ENCODE measurements at places on chromosomes 4 and X.

DNA sequence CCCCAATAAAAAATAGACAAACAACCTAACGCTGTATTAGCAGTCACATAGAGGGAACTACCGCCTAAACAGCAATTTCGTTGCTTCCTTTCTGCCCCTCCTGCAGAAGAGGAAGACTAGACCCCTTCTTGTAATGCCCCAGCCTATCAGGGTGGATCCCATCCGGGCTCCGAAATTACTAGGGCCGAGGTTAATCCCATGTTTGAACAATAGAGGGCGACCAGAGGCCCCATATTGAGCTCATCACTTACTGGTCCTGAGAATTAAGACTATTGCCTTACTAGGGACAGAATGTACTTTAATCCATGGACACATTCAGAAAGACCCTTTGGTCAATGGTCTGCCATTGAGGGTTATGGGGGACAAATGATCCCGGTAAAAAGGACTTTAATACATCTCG, 11.8 kb upstream of the ZNF630 start:
- DNase-seq: peak; percentile 53

DNA sequence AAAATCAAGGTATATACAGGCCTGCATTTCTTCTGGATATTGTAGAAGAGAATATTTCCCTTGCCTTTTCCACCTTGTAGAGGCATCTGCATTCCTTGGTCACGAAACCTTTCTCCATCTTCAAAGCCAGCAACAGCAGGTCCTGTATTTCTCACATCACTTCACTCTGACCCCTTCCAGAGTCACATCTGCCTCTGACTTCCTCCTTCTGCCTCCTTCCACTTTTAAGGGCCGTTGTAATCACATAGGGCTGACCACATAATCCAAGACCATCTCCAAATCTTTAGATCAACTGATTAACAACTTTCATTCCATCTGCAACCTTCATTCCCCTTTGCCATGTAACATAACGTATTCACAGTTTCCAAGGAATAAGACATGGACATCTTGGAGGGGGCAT, 38.3 kb upstream of the NDP start:
- no peak for DNase-seq

GRCh38 chrX:125405339-125405738, 85.7 kb downstream of the TEX13C start:
- DNase-seq: no peak

GRCh38 chr4:79979785-79980437, 93.1 kb downstream of the ANTXR2 start:
- no peak for DNase-seq

- peak; percentile 88 for DNase-seq
These were observed 39.4 kb downstream of the ADH7 start for GRCh38 chr4:99395595-99396364.

GRCh38 chr4:14064984-14065383, 437.5 kb upstream of the BOD1L1 start:
- no peak for DNase-seq

GRCh38 chr4:75908555-75908954, 6.3 kb upstream of the PPEF2 start:
- DNase-seq: peak; percentile 1

DNA sequence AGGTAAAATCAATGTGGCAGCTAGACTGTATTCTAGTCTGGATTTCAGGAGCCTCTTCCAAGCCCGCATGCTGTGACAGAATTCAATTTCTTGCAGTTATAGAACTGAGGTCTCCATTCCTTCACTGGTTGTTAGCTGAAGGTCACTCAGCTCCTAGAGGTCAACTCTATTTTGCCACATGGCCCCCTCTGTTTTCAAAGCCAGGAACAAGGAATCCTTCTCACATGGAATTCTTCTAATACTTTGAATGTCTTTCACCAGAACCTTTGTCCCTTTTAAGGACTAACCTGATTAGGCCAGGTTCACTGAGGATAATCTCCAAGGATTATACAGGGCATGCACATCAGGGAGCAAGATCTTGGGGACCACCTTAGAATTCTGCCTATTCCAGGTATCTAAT, 23.4 kb upstream of the MMRN1 start:
- no peak for DNase-seq

GRCh38 chr4:4808086-4808485, 51.4 kb upstream of the MSX1 start:
- DNase-seq: no peak

DNA sequence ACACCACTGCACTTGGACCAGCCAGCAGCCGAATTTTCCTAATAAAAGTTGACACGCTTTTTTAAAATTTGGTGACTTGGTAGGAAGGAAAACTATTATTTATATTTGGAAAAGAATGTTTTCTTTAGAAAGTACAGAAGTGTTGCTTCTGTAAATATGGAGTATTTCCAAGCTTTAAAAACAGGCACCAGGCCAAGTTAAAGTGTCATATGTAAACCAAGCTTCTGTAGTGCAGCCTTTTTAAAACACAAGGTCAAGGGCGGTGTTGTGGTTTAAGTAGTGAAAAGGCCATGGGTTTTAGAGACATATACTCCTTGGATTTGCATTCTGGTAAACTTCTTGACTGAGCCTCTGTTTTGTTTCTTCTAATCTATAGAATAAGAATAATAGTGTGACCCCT, 62.7 kb downstream of the TRIM2 start:
- DNase-seq: peak; percentile 52

DNA sequence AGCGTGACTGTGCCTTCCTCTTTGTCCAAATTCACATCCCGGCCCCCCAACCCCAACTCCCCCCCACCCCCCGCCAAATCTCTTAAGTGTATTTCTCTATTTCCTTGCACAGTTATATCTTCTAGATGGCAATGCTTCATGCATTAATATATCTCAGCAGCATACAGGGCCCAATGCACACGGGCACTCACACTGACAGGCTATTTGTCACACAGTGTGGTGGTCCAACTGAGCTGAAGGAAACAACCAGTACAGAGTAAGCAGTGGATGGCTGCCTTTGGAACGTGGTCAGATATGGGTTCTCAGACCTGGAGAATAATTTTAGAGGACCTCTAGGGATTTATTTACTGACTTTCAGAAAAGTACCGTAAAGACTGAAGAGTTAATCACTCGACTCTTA, 681 bp downstream of the EXOC1 start:
- no peak for DNase-seq

- DNase-seq: no peak
These were observed 8.5 kb upstream of the LHFPL1 start for GRCh38 chrX:112688242-112688641.

GRCh38 chr4:160235285-160235684, 1132.4 kb downstream of the RAPGEF2 start:
- DNase-seq: no peak

GRCh38 chr4:77671051-77671450, 65.4 kb downstream of the CXCL13 start:
- no peak for DNase-seq

GRCh38 chr4:113559947-113560346, 201.6 kb downstream of the CAMK2D start:
- no peak for DNase-seq

DNA sequence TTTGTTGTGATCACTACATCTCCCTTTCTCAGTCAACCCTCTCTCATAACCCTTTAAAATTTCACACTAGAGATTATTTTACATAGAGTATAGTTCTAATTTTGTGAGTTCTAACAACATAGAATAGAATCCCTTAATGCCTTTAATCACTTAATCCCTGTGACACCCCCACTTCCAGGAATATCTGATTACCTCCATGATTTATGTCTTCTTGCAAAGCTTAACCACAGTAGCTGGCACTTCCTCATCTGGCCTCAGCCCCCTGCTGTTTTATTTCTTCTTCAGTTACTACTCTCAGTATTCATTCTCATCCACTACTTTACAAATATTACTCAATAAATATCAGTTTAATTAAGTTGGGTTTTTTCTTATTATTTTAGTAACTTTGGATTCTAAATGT, 340.9 kb downstream of the CENPC start:
- DNase-seq: no peak

GRCh38 chr4:3201718-3202702, 46.9 kb upstream of the MSANTD1 start:
- peak; percentile 81 for DNase-seq

DNA sequence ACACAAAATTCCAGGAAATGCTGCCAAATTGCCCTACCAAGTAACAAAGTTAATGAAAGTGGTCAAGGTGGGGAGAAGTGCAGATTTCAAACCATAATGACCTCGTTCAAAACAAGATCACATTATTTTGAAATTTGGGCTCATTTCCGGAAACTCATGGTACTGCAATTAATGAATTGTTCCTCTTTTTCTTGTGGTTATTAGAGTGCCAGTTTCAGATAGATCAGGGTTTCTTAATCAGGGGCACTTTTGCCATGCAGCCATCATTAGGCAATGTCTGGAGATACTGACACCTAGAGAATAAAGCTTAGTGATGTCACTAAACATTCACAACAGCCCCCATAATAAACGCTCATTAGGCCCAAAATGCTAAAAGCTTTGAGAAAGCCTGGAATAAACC, 381.5 kb upstream of the GALNT7 start:
- DNase-seq: no peak

- DNase-seq: no peak
These were observed 15.6 kb downstream of the OPHN1 start for GRCh38 chrX:68417651-68418050.

DNA sequence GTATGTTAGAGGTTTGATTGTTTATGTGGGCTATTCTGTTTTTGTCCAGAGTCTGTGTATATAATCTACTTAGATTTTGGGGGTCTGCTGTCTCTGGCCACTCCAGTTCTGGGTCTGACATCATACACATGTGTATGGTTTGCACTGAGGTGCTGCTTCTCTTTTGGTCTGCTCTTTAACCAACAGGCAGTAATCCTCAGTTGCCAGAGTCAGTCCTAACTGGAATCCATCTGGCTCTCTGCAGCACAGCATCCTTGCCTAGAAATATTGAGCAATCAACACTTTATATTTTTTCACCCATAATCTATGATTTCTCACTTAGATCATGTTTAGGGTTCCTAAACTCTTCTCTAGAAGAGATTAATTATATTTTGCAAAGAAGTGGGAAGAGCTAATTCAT, 98.3 kb upstream of the SFRP2 start:
- no peak for DNase-seq

DNA sequence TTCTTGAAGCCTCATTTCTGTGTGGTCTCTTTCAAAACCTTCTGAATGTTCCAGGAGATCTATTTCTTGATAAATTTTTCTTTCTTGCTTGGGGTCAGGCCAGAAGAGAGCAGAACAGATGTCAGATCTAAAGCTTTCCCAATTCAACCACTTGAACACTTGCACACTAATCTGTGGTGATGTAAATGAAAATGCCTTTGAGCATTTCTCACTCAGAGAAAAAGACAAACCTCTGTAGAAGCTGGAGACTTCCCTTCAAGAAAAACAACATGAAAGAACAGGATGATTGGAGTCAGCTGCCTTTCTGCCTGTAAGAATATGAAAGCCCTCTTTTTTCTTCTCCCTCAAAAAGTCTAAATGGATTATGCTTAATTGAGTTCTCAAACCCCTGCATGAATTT, 11.2 kb downstream of the IGFBP7 start:
- DNase-seq: peak; percentile 88

- no peak for DNase-seq
These were observed 284.3 kb downstream of the CXXC4 start for GRCh38 chr4:104210420-104210819.

DNA sequence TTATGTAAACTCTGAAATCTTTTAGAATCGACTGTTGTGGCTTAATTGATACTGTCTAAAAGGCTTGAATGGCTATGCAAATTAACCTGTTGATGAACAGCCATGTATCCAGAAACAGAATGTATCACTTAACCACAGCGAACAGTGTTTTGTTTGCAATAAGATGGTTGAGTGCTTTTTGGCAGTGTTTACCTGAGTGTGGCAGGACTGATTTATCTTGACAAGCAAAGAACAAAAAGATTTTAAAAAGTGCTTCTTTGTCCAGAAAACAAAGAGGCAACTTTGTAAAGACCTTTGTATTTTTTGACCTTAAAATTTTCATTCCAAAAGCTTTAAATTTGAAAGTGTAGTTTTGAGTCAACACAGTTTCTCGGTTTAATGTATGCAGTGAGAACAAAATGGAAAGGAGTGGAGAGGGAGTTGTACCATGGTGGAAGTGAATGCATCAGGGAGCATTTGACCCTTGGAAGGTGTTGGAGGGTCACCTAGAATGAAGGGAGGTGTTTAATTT, 18.0 kb downstream of the ARHGAP10 start:
- DNase-seq: peak; percentile 59

GRCh38 chrX:142256935-142257334, 51.8 kb upstream of the MAGEC2 start:
- DNase-seq: no peak

DNA sequence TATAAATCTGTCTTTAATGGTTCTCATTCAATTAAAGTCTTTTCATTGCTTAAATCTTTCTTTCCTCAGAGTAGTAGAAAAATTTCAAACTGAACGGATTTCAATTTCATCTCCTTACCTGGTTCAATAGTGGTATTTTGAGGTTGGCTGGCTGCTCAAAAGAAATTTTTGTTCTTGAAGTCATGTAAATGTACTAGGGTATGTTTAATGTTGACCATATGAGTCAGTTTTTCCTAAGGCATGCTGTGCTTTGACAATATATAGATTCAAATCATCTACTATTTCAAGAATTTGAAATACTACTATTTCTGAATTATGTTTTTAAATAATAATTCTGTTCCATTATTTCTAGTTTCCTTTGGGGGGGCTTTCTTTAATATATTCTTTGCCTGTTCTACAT, 105.5 kb downstream of the PACRGL start:
- DNase-seq: no peak

GRCh38 chrX:17242470-17242869, 132.5 kb upstream of the NHS start:
- DNase-seq: peak; percentile 36

DNA sequence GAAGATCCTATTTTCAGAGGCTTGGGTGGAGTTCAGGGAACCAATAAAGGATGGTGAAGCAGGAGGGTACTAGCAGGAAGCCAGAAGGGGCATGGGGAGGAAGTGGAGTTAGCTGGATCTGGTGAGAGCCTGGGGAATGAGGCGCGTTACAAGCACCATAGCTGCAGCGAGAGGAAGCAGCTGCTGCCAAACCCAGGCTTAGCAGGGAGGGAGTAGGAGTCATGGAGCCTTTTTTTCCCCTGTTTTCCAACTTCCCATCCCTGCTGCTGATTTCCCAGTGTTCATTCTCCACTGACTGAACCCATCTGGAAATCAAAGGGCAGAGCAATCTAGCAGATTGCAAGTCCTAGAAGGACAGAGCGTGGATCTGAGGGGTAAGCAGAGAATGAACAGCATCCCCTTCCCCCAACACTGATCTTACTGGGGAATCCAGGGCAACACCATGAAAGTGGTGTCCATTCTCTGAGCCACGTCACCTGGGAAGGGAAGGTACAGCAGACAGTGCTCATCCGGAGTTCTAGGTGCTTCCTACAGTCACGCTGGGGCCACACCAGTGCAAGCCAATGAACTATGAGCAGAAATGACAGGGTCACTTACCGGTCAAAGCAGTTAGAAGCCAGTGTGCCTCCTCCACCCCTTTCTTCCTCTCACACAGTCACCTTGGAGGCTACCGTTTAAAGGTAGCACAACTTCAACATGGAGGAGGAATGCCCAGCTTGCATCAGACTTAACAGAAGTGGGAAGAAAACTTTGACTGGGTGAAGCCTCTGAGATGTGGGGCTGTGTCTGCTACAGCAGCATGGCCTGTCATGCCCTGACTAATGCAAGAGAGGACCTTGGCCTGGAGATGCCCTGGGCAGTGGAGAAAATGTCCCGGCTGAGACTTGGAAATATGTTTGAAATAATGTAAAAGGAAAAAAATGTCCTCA, 36.7 kb downstream of the SMIM20 start:
- no peak for DNase-seq

All from fibroblast of lung (primary cell).